Activated CD4-positive, CD25-positive, alpha-beta regulatory T cell treated with anti-CD3 and anti-CD28 coated beads, Interleukin-2, amount 50 U/mL, for 16 hours (primary cell): ENCODE measurements at places on chromosomes 3 and 15.

DNA sequence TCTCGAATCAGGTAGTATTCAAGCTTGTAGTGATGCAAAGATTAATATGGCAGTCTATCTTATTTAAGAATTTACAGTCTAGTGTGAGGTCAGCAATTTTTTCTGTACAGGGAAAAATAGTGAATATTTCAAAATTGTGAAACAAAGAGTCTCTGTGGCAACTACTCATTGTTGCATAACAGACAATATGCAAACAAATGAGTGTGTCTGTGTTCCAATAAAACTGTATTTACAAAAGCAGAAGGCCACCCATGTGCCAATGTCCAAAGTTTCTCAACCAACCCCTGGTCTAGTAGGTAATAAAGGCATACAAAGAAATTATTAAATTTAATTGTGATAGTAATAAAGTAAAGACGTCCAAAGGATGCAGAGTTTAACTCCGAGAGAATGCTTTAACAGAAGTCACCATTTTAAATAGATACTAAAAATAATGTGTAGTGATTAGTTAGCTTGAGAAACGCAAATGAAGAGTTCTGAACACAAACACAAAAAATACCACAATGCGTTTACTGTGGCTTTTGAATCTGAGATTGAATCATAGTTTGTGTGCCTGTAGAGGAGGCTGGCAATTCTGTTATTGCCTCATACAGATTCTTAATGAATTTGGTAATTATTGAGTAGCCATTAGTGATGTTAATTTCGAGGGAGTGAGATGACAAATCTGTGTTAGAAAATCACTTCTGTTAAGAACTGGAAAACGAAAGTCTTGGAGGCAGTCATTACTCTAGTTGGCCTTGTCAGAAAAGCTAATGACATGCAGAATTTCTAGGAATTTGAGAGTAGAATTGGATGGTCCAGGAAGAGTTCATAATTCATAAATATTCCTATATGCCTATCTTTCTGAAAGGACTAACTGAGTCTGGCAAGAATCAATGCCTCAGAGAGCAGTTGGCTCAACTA is 48.7 kb downstream of the CADM2 start:
- no peak for DNase-seq

DNA sequence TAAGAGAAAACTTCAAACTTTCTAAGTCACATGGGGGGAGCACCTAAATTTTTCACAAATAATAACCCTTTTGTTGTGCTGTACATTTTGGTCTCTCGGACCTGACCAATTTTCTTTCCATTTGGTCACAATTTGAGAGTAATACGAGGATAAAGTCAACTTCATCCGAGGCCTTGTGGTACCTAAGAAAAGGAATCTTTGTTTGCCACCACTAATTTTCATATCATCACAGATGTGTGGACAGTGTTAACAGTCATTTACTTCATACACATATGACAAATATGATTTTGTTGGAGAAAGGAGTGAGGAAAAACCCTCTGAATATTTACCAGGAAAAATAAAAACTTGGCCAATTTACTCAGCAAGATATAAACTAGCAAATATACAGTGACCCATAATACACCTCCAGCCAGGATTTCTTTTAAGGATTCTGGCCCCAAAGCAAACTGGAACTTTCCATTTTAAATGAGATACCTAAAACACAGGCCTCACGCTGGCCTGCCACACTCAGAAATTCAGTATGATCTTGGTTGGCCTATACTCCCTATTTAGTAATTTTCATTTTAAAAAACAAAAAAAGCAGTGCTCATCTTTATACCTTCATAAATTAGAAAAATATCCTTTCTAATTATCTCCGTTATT is 40.7 kb downstream of the VGLL4 start:
- no peak for DNase-seq

GRCh38 chr3:36686516-36686915 is 77.8 kb downstream of the DCLK3 start:
- DNase-seq: no peak

- no peak for DNase-seq
Measured at GRCh38 chr15:89101302-89102193, 13.3 kb downstream of the ABHD2 start.

DNA sequence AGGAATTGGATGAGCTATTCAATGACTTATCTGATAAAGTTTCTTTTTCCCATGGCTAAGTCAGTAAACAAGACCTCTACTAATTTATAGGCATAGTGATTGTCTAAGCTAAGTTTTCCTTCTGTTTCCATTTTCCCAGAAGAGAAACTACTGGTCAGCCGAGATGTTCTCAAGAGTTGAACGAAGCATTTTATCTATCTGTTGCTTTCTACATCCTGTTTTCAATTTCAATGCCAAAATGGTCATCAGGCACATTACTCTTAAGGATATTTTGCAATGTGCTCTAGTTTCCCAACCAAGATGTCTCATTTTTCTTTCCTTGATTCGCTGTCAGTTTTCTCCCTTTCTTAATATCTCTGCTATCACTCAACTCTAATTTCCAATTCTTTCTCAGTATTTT is 228.7 kb downstream of the MBNL1 start:
- DNase-seq: no peak
